ENCODE measurements at places on chromosomes 2 and 18. TPM values are rescaled to one million over a fixed set of nuclear protein-coding genes. Genes with fewer than 3 reads are reported as not detected.

ZNF385B gene
- total RNA-seq, result not detected

- DNase-seq, result no peak
Measured at GRCh38 chr2:40716879-40717278, 265.0 kb upstream of the SLC8A1 start.

- DNase-seq, result no peak
Measured at GRCh38 chr2:75920859-75921551, 210.3 kb upstream of the GCFC2 start.

GRCh38 chr18:79483971-79484491 is 88.3 kb downstream of the NFATC1 start:
- no peak for DNase-seq

VAMP5 gene
- 24.7 TPM for total RNA-seq

DHRS9 gene
- not detected for total RNA-seq

GCC2 gene
- 205 TPM for total RNA-seq

GRCh38 chr2:181877181-181877664 is 14.3 kb upstream of the ITPRID2 start:
- no peak for DNase-seq

GRCh38 chr2:236403125-236403524 is 138.9 kb upstream of the ASB18 start:
- DNase-seq, result no peak

AGXT gene
- total RNA-seq, result not detected

ANKRD29 gene
- total RNA-seq, result not detected

DNA sequence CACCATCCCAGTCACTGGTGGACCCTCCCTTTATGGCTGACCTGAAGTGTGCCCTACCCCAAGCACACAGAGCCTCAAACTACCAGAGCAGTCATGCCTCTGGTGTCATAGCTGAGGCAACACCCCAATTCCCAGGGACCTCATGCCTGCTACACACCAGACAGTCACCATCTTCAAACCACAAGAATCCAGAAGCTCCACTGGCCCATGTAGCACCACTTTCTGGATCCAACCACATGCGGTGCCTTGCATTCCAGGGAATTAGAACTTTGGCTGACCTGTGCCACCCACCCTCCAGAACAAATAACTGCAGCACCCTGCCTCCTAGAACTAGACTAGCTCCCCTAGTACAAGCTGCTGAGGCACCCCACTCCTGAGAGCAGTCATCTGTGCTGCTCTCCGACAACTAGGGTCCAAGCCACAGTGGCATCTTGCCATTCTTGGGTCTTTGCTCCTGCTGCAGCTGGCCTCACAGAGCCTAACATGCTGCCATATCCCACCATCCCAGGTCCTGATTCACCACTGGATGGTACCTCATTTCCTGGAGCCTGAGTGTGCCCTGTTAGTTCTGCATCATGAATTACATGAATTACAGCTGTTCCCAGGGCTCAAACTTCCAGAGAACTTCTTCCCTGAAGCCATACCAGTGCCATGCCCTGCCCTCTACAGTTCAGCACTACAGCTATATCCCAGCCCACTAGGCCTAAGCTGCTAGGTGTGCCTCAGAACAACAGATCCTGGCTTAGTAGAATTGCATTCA is 243.8 kb upstream of the CHST9 start:
- DNase-seq, result no peak

GRCh38 chr2:100405403-100406119 is 11.9 kb downstream of the CHST10 start:
- DNase-seq, result no peak

UGT1A1 gene
- total RNA-seq, result not detected

DNA sequence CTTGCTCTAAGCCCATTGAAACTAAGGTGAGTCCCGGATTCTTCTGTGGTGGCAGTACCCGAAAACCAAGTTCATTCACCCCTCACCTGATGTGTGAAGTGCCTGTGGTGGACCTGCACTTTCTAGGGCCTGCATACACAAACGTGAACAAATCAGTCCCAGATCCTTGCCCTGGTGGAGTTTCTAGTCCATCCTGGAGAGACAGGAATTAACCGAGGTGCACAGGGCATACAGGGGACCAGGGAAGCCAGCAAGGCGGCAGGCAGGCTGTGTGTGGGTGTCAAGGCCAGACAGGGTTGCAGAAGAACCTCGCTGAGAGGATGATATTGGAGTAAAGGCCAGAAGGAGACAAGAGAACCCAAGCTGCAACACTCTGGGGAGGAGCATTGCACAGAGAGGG is 106.1 kb downstream of the SMIM21 start:
- no peak for DNase-seq

GRCh38 chr2:201680743-201681142 is 17.7 kb downstream of the MPP4 start:
- DNase-seq, result no peak

STARD6 gene
- not detected for total RNA-seq

HOXD8 gene
- total RNA-seq, result not detected

GRCh38 chr18:43587538-43588153 is 310.4 kb upstream of the SYT4 start:
- no peak for DNase-seq

- DNase-seq, result no peak
Measured at GRCh38 chr2:7502336-7502735, 585.1 kb downstream of the RNF144A start.

GRCh38 chr2:172358691-172359556 is 68.5 kb upstream of the ITGA6 start:
- no peak for DNase-seq

- no peak for DNase-seq
Measured at GRCh38 chr2:36812196-36812595, 115.7 kb downstream of the VIT start.
